ENCODE measurements at places on chromosomes 3 and 15.

DNA sequence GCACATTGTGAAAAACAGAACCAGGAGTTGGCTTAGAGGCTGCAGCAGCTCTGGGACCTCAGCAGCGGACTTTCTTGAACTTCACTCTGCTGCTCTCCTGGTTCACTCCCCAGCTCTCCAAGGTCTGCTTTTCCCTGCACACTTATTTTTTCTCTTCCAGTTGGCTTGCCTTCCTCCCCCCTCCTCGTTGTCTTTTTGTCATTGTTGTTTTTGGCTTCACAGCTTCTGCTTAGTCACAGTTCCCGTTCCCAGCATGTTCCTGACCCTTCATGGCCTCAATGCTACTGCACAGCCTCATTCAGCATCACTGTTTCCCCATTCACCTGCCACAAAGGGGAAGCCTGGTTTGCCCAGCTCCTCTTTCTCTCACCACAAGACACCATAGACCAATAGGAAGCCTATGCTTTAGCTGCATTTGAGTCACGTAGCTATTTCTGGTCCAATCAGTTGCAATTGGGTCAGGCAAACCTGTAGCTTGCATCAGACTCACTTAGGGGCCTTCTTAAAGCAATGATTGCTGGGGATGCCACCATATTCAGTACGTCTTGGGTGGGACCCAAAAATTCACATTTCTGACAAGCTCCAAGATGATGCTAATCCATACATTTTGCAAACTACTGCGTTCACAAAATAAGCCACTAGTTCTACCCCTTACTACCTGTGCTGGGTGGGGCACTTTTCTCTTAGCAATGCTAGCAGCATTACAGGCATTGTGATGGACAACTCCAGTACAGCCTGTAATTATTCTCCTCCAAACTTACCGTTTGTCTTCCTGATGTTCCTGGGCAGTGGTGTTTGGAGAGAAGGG lies 7.8 kb upstream of the SUMF1 start:
- peak; percentile 42 for DNase-seq

GRCh38 chr3:13308380-13308801 lies 111.7 kb downstream of the NUP210 start:
- DNase-seq, result no peak

DNA sequence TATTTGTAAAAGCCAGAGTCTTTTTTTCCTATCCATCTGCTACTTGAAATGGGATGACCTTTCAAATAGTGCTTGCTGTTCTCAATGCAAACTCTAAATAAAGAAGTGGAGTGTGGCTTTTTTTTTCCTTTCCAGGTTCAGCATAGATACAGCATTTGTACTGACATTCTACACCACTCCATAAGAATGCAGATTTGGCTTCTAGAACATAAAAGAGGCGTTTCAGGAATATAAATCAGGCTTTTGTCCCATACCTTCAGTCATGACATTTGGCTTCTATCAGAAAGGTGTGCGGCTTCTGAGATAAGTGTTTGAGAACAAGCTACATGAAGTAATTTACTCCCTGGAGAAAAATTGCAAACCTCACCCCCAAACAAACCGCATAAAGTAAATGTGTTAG lies 553.1 kb downstream of the FHIT start:
- DNase-seq, result no peak

GRCh38 chr3:125141596-125142419 lies 70.7 kb downstream of the SLC12A8 start:
- DNase-seq, result peak; percentile 74

DNA sequence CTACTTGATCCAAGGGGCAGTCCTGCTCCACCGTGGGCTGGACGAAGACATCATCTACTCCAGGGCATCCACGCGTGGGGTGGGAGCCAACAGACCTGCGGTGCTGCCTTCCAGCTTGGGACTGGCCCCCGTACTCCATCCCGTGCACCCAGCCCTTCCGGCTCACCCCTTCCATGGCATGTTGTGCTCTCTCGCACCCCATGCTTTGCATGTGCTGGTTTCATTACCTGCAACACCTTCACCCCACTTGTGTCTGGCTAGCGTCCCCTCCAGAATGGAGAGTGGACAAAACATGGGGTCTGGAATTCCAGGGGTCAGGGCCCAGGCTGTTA lies 30.2 kb downstream of the SEMA7A start:
- no peak for DNase-seq

DNA sequence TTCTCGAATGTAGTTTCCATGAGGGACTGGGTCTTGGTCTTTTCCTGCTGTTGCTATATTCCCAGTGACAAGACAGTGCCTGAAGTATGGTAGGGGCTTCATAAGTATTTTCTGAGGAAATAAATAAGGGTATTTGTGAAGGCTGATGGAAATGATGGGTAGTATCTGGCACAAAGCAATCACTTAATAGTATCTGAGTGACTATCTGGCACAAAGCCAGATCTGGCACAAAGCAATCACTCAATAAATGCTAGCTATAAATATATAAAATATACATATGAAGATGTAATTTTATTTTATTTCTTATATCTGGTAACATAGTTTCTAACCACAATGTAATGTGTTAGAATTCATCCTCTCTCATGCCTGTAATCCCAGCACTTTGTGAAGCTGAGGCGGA lies 20.7 kb upstream of the PROK2 start:
- no peak for DNase-seq

DNA sequence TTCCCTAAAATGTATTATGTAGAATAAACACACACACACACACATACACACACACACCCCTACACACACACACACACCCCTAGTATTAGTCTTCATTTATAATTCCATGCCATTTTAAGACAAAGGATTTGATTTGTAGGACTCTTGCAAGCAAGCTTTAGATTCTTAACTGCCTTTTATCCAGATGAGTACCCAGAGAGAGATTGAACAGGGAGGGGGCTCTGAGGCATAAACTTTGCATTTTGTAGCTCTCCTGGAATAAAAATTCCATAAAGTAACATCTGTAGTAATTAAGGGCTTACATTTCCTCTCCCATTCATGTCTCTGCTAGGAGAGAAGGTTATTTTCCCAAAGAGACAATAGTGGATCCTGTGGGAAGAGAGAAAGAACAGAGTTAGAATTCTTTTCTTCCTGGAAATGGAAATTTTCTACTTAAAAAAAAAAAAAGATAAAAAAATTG lies 479.4 kb downstream of the RBMS3 start:
- no peak for DNase-seq

DNA sequence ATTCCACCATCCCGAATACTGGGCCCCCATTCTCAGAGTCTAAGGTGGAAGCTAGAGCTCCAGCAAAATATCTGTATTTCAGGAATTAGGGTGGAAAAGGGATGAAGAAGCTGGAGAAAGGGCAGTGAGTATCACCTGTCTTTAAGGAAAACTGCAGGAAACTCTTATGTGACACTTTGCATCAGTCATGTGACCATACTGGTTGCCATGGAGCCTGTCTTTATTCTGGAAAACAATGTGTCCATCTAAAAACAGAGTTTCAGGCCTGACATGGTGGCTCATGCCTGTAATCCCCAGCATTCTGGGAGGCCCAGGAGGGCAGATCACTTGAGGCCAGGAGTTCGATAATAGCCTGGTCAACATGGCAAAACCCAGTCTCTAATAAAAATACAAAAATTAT lies 52.9 kb upstream of the FSIP1 start:
- DNase-seq, result no peak

DNA sequence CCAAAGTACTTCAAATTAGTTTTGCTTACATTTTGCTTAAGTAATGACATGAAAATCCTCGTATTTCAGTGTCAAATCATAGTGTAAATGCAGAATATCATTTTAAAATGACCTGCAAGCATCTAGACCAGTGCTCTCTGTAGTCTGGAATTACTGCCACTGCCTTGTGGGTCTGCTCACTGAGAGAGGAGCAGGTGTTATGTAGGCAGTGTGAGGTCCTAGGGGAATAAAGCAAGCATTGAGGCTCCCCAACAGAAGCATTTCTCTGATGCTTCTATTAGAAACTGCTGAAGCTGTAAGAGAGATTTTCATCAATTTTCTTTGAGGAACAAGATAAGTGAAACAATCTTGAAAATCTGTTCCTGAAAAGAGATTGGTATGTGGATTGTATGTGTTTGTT lies 253.2 kb downstream of the BBX start:
- DNase-seq, result no peak

GRCh38 chr15:43859546-43859945 lies 32.7 kb downstream of the WDR76 start:
- DNase-seq, result no peak

GRCh38 chr3:111173328-111173900 lies 101.8 kb downstream of the NECTIN3 start:
- no peak for DNase-seq

GRCh38 chr15:45391746-45392583 lies 13.6 kb upstream of the GATM start:
- no peak for DNase-seq

DNA sequence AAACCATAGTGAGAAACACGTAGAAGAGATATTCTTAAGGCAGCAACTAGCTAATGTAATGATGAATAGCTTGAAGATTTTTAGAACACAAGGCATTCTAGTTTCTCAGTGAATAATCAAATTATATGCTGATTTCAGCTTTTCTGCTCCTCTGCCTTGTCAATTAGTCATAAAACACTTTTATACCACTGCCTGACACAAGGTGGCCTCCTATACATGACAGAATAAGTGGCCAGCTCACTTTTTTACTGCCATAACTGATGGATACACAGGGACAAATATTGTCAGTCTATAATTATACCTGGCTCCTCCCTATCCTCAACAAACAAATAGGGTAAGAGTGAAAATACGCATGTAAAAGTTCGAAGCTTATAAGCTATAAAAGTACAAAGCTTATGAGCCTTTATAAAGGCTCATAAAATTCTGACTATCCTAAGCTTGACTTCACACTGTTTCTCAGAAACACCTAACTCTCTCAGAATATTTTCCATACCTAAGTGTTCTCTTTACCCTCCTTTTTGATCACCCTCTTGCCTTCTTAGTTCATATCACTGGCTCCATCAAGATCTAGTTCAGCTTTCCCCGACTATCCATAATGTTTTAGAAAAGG lies 81.6 kb downstream of the HERC1 start:
- no peak for DNase-seq

DNA sequence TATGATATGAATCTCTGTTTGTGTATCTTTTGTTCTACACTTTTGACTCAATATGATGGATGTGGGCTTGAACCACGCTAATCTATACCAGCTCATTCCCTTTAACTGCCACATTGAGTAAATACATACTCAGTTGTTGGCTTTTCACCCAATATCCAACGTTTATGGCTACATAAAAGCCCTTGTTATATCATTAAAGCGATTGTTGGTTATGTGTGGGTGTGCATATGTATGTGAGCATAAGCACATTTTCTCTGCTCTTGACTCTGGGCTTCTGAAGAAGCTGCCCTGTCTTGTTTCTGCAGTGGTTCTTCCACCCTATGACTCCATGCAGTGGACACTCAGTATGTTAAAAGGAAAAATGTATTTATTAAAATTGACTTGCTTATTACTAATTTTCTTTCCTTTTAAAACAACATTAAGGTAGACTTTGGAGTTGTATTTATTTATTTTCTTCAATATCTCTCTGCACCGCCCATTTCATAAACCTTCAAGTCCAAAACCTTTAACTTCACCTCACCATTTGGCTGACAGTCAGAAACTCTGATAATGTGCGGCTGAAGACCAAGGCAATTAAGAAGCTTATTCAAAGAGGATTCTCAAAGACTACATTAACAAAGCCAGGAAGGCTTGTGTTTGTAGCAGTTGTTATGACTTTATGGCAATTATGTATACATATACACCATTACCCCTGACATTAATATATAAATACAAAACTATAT lies 156.1 kb downstream of the THRB start:
- no peak for DNase-seq
